CD4-positive, alpha-beta T cell treated with Interleukin-1 beta for 1 hour (primary cell): ENCODE measurements at places on chromosomes 7 and 10.
A peak's percentile ranks its signal among the peaks of the same experiment; 100 is the strongest.

GRCh38 chr10:17237149-17237527 lies 9.1 kb downstream of the VIM start:
- DNase-seq: no peak

DNA sequence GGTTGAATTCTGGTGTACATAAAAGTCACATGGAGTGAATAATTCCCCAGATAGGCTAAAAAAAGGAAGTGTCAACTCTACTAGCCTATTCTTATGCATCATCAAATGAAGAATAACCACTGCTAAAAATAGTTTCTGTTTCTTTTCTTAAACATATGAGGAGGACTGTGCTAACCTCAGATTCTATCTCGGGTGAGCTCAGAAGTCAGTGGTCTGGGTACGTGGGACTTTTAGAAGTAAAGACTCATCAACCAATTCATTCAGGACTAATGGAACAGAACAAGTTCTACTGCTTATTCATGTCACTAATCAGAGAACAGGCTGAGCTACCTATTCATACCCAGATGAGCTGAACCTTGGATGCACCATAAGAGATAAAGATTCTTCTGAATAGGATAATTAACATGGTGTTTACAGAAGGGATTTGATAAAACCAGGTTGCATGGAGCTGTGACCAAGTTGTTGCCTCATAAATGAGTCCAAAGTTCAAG lies 9.5 kb upstream of the ASAH2 start:
- DNase-seq: peak; percentile 2

GRCh38 chr7:96085953-96086352 lies 235.9 kb downstream of the SLC25A13 start:
- DNase-seq: no peak

GRCh38 chr7:69062020-69062765 lies 536.1 kb upstream of the AUTS2 start:
- DNase-seq: no peak

DNA sequence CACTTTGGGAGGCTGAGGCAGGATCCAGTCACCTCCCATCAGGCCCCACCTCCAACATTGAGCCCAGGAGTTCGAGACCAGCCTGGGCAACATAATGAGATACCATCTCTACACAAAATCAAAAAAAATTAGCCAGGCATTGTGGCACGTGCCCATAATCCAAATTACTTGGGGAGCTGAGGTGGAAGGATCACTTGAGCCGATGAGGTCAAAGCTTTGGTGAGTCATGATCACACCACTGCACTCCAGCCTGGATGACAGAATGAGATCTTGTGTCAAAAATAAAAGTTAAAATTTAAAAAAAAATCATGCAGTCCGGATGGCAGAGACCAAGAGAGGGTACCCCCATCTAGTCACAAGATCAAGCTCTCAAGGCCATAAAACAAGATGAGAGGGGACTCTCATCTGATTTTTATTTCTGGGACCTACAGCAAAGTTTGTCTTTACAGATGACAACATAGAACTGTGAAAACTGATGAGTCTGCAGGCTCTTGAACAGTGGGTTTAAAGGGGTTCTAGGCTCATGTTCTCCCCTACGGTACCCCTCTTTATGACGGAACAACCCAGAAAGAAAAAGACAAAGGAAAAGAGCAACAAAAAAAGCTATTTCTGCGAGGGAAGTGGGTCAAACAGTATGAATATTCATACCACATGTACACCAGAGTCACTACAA lies 28.9 kb upstream of the CREB3L2 start:
- no peak for DNase-seq

DNA sequence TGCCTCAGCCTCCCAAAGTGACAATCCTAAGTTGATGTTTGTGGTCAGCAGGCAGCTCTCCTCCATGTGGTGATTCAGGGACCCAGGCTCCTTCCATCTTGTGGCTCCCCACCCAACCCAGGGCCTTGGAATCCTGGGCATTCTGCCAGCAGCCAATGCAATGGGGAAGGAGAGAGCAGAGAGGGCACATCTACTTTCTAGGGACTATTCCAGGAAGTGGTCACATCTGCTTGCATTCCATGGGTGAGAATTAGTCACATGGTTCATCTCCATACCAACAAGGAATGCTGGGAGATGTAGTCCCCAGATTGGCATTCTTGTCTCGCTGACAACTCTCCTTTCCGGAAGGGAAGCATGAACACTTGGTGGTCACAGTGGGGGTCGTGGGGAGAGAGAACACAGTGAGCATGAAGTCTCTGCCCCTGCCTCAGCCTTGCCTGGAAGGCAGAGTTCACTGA lies 9.9 kb upstream of the SRRM3 start:
- no peak for DNase-seq

DNA sequence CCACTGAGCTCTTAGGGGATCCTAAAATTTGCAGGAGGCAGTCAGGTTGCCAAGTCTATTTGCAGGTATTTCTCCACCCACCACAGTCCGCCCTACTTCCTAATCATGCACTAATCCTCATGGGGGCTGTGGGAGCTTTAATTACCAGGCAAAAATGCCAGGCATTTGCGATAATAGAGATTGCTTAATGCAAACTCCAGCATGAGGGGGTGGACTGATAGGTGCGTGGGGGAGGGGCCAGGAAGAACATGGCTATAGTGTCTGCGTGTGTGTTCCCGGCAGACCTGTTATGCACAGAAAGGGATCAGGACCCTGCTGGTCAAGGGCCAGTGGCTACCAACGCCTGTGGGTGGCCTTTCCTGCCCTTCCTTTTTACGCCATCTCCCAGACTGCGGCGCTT lies 15.6 kb upstream of the AQP1 start:
- no peak for DNase-seq

GRCh38 chr7:153390955-153391354 lies 631.4 kb downstream of the ACTR3B start:
- no peak for DNase-seq
